ENCODE measurements at places on chromosomes 16 and 17.

GRCh38 chr17:36726199-36726598 lies 124.8 kb downstream of the MRM1 start:
- DNase-seq, result no peak

DNA sequence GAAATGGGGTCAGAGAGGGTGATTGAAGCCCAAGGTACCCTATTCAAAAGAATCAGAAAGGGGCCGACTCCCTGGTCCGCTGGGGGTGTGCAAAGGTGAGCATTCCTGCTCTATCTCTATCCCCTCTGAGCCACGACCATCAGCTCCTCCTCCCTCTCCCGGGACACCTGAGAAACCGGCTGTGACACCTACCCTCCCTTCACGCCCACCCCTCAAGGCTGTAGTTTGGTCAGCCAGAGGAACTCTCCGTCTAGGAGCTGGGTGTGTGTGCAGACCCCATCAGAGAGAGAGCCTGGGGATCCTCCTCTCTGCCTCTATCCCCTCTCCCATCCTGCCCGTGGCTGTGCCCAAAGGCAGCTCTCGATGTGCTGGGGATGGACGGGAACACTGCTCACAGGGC lies 27.6 kb upstream of the DLX4 start:
- DNase-seq, result no peak

GRCh38 chr16:86519649-86520316 lies 9.5 kb downstream of the FOXF1 start:
- DNase-seq, result no peak

- no peak for DNase-seq
Observed at GRCh38 chr16:87762071-87762571, 3.7 kb downstream of the KLHDC4 start.

DNA sequence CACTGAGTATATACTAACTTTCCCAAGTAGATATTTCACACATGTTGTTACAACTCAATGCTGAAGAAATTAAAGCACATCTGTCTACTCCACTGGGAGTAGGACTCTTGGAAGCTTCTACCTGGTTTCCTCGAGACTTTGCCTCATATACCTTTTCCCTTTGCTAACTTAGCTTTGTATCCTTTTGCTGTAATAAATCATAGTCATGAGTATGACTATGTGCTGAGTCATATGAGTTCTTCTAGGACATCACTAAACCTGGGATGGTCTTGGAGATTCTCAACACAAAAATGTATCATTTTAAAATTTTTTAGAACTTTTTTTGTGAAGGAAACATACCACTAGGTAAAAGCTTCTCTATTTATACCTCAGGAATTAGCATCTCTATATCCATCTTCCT lies 39.8 kb downstream of the ABCA5 start:
- DNase-seq, result no peak

- no peak for DNase-seq
Observed at GRCh38 chr17:75009139-75009724, 3.2 kb upstream of the MRPL58 start.

- no peak for DNase-seq
Observed at GRCh38 chr17:57622683-57623433, 122.2 kb downstream of the CCDC182 start.

DNA sequence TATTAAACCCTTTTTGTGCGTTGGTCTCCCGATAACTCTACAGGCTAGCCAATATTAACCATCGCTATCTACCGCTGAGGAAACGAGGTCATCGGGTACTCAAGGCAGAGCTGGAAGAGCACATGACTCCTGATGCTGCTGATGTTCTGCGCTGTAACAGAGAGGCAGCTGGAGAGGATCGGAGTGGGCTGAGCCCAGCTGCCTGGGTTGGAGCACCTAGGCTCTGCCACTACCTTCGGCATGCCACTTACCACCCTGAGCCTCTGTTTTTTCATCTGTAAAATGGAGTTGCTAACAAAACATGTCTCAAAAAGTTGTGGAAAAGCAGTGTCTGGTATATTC lies 432 bp upstream of the SLC46A1 start:
- DNase-seq, result no peak

- no peak for DNase-seq
Observed at GRCh38 chr17:61088556-61088955, 311.1 kb upstream of the TBX2 start.

GRCh38 chr17:75926456-75926855 lies 14.4 kb downstream of the FBF1 start:
- no peak for DNase-seq

DNA sequence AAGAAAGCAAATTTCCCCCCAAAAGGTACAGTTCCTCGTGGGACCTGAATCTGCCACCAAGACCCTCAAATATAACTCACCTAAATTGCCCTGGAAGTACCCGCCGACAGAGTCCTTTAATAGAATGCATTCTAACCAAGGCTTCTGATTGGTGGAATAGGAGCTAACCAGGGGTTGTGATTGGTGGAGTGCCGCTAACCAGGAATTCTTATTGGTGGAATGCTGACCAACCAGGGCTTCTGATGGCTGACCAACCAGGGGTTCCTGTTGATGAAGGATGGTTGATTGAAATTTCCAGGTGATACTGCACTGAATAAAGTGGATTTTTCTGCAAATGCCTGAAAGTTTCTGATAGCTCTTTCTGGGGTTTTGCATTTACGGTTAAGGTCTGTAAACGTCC lies 6.5 kb downstream of the TFAP4 start:
- DNase-seq, result no peak

DNA sequence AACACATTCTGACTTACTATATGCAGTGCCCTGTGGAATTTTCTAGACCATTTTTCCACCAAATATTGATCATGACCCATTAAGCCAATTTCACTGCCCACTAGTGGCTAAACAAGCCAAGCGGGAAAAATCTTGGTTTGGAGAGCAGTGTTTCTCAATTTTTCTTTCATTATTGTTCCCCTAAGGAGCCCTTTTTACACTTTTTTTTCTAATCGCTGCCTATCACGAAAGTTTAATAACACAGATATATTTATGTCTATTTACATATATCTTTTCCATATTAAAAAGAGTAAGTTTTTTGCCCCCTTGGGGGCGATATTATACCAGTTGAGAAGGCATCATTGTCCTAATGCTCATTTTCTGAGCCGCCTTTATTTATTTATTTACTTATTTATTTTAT lies 10.8 kb upstream of the TLCD3B start:
- DNase-seq, result no peak

DNA sequence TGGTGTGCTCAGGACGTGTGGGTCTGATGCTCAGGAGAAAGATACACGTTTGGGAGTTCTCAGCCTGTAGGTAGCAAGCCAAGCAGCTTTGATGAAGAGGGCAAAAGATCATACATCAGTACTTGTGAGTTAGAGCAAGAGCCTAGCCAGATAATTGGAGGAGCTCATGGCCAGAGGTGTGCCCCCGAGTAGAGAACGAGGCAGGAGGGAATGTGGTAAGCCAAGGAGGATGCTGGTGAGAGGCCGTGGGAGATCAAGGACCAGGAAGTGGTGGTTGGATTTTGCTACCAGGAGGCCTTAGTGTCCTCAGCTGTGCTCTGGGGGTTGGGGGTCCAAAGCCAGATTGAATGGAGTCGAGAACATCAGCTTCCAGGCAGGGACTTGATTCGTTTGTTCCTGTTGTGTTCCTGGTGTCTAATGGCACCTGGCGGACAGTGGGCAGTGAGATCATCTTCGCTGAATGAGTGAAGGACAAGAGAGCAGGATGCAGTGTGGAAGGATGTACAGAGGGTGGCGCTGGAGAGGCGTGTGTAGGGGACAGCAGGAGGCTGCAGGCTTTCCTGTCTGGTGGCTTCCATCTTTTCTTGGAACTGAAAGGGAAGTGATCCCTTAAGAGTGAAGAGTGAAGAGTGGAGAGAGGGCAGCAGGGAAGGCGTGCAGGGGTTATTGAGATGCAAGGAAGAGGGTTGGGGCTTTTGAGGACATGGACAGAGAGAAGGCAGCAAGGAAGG lies 11.6 kb downstream of the FBXL19 start:
- DNase-seq, result no peak

- DNase-seq, result no peak
Observed at GRCh38 chr16:56120447-56121155, 70.7 kb upstream of the GNAO1 start.
